ENCODE measurements at places on chromosomes 3 and 15.
A peak's percentile ranks its signal among the peaks of the same experiment; 100 is the strongest.

DNA sequence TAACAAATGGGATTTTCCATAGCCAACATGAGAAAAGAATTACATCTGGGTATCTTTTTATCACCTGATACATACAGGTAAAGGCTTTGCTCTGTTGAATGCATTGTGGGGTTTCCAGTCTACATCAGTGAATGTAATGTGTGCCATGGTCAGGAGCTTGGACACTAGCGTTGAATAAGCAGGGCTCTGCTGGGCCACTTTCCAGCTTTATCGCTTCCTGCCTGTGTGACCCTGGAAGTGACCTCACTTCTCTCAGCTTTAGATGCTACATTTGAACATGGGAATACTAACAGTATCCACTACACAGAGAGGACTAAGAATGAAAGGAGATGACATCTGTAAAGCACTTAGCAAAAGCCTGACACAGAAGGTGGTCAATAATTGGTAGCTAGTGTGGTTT is 40.1 kb downstream of the TTC23 start:
- no peak for DNase-seq

GRCh38 chr3:106333911-106334618 is 465.3 kb upstream of the CBLB start:
- DNase-seq = no peak

- DNase-seq = no peak
Observed at GRCh38 chr3:186217820-186218164, 108.9 kb upstream of the ETV5 start.

GRCh38 chr3:30604558-30604957 is 1.8 kb upstream of the TGFBR2 start:
- DNase-seq = no peak

- DNase-seq = no peak
Observed at GRCh38 chr3:189606774-189607173, 24.4 kb upstream of the TP63 start.

DNA sequence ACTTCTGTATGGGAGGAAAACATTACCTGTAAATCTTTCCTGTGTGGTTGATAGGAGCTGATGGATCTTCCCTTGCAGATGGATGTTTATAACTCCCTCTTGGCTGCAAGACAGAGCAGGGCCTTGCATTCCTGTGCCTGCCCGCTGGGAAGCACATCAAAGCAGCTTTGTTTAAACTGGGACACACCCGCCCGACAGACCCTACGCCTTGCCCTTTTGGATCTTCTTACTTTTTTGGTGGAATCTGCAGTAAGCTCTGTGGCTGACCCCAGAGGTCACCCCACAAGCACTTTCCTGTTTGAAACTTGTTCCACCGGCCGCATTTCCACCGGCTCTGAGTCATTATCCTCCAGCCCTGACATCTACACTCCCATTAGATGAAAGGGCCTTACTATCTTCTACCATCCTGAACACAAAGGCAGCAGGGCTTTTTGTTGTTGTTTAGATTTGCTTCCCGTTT is 244.1 kb upstream of the STT3B start:
- no peak for DNase-seq

- DNase-seq = no peak
Observed at GRCh38 chr3:195573611-195574496, 9.9 kb downstream of the APOD start.

- DNase-seq = no peak
Observed at GRCh38 chr3:168081171-168081771, 14.5 kb downstream of the GOLIM4 start.

- DNase-seq = no peak
Observed at GRCh38 chr3:29826712-29827111, 545.8 kb downstream of the RBMS3 start.

- no peak for DNase-seq
Observed at GRCh38 chr15:79168922-79169456, 78.4 kb upstream of the RASGRF1 start.

DNA sequence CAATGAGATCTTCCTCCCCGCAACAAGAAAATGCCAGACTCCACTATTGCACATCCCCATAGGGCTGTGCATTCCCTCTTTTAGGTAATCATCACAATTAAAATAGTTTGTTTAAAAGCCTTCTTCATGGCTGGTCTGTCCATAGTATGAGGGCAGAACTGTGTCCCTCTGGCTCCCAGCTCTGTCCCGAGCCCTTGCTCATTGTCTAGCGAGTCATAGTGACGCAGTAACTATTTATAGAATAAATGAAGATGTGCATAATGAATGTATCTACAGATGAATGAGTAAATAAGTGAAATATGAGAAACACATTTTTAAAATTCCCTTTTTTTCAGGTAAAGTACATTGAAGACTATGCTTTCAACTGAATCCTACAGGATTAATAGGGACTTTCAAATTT is 128.4 kb upstream of the TMC3 start:
- no peak for DNase-seq

DNA sequence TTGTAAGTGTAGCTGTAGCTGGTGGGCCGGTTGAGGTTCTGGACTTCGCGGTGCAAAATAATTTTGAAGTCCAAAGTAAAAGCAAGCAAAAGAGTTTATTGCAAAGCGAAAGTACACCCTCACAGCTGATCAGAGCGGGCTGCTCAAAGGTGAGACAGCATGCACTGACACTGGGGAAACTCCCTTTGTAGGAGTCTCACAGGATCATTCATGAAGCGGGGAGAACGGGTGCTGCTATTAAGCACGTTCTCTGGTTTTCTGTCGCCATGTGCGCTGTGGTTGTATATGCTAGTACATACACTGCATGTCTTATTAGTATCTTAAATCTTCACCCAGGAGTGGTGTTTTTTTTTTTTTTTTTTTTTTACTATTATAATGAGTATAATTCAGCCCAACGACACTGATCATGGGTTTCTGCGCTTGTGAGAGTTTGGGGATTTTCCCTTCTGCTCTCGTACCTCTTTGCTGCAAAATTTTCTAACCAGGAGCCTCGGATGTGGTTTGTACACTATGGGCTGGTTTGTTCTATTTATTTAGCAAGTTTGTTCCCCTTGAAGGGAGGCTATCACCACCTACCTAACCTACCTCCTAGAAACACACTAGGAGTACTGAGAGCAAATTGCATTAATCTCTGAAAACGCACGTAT is 1.4 kb upstream of the AP4E1 start:
- DNase-seq = no peak

DNA sequence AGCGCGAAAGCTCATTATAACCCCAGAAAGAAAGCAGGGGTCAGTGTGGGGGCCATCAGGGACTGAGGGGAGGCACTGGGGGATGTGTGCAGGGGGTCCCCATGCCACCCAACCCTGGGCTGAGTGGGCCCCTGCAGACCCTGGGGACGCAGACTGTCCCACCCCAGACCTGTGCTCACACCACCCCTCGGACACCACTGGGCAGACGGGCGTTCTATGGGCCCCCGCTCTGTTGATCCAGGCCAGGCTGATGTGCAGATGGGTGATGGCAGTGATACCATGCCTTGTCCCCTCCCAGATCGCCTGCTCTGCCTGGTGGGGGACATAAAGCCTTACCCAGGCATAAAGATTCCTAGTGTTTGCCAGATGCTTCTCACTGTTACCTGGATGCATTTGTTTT is 259.7 kb upstream of the TLE3 start:
- no peak for DNase-seq

GRCh38 chr3:143595456-143596077 is 252.7 kb downstream of the SLC9A9 start:
- DNase-seq = no peak

DNA sequence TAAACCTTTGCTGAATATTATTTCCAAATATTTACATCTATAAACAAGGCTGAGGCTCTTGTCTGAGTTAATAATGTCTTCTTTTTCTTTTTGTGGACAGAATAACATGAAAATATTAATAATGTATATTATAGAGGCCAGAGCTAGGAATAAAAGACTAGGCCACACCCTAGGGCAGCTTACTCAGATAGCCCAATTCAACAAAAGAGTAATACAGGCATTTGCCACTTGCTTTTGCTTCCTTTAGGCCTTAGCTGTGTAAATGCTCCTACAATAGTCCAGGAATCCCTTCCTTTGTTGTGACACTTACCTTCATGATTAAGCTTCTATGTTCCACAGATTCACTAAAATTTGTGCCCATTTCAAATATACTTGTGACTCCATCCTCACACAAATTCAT is 16.5 kb downstream of the IMPG2 start:
- no peak for DNase-seq

- DNase-seq = no peak
Observed at GRCh38 chr3:62873761-62874710, 1.2 kb downstream of the CADPS start.

- no peak for DNase-seq
Observed at GRCh38 chr15:73357999-73358665, 10.6 kb downstream of the HCN4 start.

DNA sequence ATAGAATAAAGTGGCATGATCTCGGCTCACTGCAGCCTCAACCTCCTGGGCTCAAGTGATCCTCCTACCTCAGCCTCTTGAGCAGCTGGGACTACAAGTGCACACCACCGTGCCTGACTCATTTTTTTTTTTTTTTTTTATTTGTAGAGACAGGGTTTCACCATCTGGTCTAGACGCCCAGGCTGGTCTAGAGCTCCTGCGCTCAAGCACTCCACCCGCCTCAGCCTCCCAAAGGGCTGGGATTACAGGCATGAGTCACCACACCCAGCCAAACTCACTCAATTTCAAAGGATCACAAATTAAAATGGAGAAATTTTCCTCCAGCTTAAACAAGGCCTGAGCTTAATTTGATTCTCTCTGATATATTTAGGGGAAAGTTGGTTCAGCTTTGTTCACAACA is 27.3 kb upstream of the NMB start:
- DNase-seq = peak; percentile 81

- DNase-seq = no peak
Observed at GRCh38 chr3:148711981-148712666, 14.4 kb downstream of the AGTR1 start.

- no peak for DNase-seq
Observed at GRCh38 chr3:24405057-24405456, 89.6 kb downstream of the THRB start.

GRCh38 chr3:40242216-40242615 is 67.3 kb upstream of the EIF1B start:
- DNase-seq = no peak

- DNase-seq = no peak
Observed at GRCh38 chr3:114848082-114848481, 299.0 kb downstream of the ZBTB20 start.

GRCh38 chr3:131505421-131505820 is 2.6 kb upstream of the MRPL3 start:
- DNase-seq = no peak

DNA sequence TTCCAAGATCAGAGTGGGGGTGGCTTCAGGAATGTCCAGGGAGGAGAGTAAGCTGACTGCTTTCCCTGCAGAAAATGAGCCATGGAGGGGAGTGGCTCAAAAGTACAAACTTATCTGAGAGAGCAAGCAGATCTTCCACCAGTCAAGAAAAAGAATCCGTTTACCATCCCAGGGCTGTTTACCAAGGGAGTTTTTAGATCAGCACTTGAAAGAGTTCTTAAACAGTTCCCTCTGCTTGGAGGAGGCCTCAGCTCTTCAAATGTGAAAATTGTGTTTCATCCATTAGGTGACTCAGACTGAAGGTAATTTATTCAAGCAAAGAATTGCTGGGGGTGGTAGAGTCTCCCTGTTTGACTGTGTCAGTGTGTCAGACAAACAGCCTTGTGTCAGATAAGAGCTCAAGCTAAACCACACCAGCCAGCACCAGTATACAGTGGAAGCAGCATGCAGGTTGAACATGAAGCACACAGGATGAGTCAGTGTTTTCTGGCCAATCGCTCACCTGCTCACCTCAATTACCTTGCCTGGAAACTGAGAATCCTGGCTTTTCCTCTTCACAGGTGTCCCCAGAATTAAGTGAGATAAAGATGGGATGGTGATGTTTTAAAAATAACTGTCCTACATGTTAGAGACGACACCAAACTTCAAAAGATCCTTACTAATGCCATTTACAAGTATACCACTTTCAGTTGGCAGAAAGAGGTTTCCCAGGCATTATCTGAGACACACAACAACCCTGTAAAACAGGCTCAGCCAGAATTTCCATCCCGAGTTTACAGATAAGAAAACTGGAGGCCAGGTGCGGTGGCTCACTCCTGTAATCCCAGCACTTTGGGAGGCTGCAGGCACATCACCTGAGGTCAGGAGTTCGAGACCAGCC is 21.7 kb downstream of the SH3BP5 start:
- no peak for DNase-seq

DNA sequence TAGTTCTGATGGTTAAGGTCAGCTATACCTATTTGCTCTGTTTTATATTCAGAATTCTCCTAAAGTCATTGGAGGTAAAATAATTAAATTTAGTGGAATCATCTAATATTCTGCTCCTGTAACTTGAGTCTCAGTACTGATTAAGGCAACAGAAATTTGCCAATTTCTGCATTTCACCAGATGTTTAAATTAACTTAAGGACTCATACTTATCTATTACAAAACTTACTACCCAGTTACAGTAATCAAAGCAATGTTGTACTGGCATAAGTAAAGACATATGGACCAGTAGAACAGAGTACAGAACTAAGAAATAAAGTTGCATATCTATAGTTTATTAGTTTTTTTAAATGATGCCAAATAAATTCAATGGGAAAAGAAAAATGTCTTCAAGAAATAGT is 1043.8 kb downstream of the OTOL1 start:
- DNase-seq = no peak

GRCh38 chr3:131596884-131597283 is 94.1 kb upstream of the MRPL3 start:
- no peak for DNase-seq

GRCh38 chr15:70704166-70704565 is 59.2 kb downstream of the UACA start:
- DNase-seq = no peak

DNA sequence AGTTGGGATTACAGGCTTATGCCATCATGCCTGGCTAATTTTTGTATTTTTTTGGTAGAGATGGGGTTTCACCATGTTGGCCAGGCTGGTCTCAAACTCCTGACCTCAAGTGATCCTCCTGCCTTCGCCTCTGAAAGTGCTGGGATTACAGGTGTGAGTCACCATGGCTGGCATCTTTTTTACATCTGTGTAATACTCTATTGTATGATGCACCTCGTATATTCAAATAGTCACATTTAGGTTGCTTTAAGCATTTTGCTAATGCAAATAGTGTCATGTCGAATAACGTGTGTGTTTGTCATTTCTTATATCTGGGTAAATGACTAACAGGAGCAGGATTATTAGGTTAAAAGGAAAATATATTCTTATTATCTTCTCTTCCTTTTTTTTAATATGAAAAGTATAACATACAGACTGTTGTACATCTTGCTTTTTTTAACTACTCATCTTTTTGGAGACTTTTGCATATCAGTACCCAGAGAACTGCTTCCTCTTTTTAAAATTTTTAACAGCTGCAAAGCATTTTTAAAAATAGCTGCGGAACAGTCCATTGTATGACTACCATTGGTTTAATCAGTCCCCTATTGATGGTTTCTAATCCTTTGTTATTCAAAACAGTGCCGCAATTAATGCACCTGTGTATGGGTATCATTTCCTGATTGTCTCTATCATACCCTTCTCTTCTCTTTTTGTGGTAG is 13.4 kb downstream of the SCAMP5 start:
- DNase-seq = no peak

GRCh38 chr3:105343991-105344390 is 22.7 kb upstream of the ALCAM start:
- no peak for DNase-seq

- no peak for DNase-seq
Observed at GRCh38 chr3:44803298-44803697, 41.7 kb downstream of the KIF15 start.

Data from AG09319 (cell line).